ENCODE measurements at places on chromosomes 16 and 17. TPM values are rescaled to one million over a fixed set of nuclear protein-coding genes. Genes with fewer than 3 reads are reported as not detected.

ANKFN1 gene
- total RNA-seq = not detected

CACNG1 gene
- not detected for total RNA-seq

ADCY9 gene
- total RNA-seq = 19.6 TPM

USP43 gene
- total RNA-seq = 0.09 TPM

RNF43 gene
- total RNA-seq = under 0.01 TPM

ORMDL3 gene
- total RNA-seq = 69.5 TPM

CACNA1H gene
- total RNA-seq = under 0.01 TPM

IL21R gene
- 1.4 TPM for total RNA-seq

SHISA9 gene
- total RNA-seq = not detected

All from bronchial smooth muscle cell (primary cell).